Activated T-cell treated with anti-CD3 and anti-CD28 coated beads, Interleukin-2, amount 50 U/mL, for 72 hours (primary cell): ENCODE measurements at places on chromosomes 2 and 18.

GRCh38 chr2:232889876-232890401 is 19.9 kb downstream of the SNORC start:
- DNase-seq, result no peak

GRCh38 chr2:234873828-234874173 is 78.0 kb upstream of the SH3BP4 start:
- DNase-seq, result no peak

DNA sequence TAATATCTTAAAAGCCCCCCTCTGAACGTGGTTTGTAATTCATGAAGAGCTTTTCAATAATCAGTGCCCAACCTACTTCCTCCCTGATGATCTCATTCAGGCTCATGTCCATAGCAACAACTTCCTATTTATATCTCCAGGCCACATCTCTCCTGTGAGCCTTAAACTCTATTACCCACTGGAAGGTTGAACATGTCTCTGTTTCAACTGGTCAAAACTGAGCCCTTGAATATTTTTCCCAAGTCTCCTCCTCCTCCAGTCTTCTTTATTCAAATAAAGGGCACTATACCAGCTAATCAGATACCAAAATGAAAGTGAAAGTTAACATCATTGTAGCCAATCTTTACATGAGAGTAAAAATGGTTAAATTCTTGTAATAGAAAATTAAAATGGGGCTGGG is 63.7 kb upstream of the ITGA4 start:
- DNase-seq, result no peak

DNA sequence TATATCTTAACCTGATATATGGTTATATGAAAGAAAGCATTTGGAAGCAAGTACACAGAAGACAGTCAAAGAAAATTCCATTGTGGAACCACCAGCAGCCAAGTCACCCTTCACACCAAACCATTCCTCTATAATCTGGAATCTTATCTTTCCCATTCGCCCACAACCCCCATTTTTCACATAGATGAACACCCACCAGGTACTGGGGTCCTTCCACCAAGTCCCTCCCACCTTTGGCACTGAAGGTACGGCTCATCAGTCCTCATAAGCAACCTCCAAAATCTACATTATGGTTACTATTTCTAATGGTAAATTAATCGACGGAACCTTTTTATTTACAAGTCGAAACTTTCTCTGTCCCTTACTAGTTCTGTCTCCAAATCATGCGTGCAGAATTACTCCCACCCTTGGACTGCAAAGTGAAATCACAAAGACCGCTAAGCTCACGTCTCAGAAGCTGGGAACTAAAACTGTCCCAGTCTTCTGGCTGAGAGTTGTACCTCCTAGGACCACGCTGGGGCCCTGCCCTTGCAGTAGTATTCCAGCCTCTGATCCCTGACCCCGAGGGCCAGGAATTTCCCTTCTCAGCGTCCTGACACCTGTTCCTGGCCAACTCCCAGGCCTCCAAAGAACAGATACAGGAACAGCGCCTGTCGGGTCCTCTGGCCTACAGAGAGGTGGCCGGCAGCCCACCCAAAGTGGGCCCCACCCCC is 702 bp downstream of the OLA1 start:
- peak; percentile 7 for DNase-seq

DNA sequence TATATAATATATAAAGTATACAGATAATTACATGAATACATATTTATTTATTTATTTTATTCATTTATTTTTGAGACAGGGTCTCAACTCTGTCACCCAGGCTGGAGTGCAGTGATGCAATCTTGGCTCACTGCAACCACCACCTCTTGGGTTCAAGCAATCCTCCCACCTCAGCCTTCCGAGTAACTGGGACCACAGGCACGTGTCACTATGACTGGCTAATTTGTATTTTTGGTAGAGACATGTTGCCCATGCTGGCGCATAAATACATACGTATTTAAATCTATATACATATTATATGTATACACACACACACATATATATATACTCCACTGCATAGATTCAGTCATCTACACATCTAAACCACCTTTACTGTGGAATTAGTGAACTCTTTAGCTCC is 20.6 kb upstream of the NDUFV2 start:
- DNase-seq, result peak; percentile 80

DNA sequence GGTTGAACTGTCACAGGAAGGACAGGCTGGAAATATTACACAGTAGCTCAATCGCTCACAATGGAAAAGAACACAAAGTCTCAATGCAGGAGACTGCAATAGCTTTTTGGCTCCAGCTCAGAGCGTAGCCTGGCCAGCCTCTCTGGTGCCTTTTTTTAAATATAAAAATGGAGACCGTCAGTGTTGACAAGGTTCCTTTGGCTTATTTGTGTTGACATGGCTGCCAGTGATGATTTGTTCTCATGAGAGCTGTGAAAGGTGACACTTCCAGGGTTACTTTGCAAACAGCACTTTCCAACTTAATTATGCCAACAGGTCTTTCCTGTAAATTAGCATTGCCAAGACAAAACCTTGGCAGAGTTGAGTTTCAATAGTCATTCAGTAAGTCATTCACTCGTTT is 70.8 kb downstream of the KCNE4 start:
- no peak for DNase-seq

- no peak for DNase-seq
These were observed 76.3 kb downstream of the GPD2 start for GRCh38 chr2:156512451-156512850.

DNA sequence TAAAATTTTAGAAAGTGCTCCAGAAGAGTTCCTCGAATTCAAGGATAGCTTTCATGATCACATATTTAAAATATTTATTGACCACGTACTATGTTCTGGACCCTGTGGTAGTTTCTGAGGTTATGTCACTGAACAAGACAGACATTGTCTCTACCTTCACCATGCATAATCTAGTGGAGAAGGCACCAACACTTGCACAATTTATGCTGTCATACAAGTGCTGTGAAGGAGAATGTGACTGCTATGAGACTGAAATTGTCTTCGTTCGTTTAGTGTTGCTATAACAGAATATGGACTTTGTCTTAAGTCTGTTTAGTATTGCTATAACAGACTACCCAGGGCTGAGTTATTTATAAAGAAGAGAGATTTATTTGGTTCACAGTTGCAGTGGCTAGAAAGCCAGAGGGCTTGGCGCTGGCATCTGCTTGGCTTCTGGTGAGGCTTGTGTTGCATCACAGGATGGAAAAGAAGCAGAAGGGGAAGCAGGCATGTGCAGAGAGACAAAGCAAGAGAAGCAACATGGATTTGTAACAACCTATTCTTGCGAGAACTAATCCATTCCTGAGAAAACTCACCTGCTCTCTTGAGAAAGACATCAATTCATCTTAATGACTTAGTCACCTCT is 50.0 kb upstream of the RFX8 start:
- no peak for DNase-seq

- no peak for DNase-seq
These were observed 53.2 kb downstream of the SH3BP4 start for GRCh38 chr2:235005023-235005422.

DNA sequence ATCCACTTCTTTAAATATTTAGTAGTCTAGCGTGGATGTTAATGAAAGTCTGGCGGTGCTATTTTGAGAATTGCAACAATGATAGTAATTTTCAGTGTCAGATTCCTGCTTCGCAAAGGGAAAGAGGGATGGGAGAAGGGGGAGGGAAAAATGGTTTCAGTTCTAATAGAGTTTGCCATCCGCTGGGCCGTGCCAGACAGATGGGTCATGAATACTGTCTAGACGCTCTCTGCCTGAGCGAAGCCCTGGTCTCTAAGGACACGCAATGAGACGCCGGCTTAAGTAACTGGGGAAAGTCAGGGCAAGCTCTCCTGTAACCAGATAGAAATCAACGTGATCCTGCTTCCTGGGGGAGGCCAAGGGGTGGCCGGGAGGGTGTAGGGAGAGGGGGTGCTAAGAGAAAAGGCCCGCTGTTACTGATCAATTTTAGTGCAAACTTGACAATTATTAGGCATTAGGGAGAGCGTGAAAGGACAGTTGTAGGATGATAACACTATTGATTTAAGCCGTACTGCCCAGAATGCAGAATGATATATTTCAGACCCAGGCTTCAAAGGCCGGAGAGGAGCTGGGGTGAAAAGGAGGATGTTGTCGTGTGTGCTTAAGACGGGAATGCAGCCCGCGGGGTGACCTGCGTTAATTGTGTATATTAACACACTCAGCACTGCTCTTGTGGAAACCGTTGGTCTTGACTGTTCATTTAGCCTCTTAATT is 229.2 kb downstream of the LDLRAD4 start:
- DNase-seq, result no peak

- no peak for DNase-seq
These were observed 120.7 kb downstream of the CYP26B1 start for GRCh38 chr2:72026819-72027425.

DNA sequence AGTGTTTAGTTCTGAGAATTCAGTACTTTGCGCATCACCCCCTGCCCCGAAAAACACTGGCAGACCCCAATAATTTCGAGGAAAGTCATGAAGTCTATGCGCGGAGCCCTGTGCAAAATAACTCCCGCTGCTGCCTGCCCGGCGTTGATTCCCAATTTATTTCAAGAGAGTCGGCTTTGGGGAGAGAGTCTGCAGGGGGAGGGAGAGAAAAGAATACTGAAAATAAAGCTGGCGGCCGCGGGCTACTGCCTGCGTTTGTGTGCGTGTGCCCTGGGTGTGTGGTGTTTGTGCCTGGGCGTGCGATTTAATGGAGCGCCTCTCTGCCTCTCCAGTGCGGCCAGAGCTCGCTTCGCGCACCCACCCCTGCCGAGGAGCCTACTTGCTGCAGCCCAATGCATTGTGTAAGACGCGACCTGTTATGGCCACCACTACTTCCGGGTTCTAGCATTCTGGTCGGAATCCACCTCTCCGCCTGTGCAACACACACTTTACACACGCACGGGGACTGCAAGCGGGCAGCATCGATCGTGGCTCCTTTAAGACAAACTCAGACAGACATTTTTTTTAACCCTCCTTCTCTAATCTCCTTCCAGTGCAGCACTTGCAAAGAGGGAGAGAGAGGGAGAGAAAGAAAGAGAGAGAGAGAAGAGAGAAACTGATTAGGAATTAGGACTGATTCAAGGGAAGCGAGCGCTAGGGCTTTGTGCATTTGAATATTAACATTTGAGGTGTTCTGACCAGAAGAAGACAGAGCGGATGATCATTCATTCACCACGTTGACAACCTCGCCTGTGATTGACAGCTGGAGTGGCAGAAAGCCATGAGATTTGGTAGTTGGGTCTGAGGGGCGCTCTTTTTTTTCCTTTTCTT is at the start of gene MEIS1:
Gene MEIS1, plus strand, starts transcription at position 447 of the 870 bp plus-strand sequence. CDS start 732 bp downstream, outside the sequence.
- DNase-seq, result peak; percentile 46

DNA sequence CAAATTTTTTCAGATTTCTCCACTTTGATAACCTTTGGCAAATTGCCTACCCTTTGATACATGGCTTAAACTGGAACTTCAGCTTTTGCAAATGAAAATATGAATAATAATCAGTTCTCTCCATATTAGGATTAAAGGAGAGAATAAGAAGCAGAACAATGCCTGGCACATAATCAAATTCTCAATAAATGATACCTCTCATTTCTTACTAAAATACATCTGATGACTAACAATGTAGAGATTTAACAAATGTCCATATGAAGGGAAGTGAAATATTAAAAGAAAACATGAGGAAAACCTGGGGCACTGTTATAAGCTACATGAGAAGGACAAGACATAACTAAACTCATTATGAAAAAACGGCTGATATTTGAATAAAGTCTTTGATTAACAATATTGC is 1103.6 kb downstream of the LRP1B start:
- DNase-seq, result no peak
